Stimulated activated CD4-positive, alpha-beta T cell treated with anti-CD3 and anti-CD28 coated beads, TNF-alpha, amount 100 ng/mL, for 24 hours (primary cell): ENCODE measurements at places on chromosomes 11 and 22.

- no peak for DNase-seq
Measured at GRCh38 chr11:325796-326591, 5.3 kb upstream of the IFITM3 start.

- no peak for DNase-seq
Measured at GRCh38 chr22:17958166-17958565, 66.2 kb downstream of the MICAL3 start.

DNA sequence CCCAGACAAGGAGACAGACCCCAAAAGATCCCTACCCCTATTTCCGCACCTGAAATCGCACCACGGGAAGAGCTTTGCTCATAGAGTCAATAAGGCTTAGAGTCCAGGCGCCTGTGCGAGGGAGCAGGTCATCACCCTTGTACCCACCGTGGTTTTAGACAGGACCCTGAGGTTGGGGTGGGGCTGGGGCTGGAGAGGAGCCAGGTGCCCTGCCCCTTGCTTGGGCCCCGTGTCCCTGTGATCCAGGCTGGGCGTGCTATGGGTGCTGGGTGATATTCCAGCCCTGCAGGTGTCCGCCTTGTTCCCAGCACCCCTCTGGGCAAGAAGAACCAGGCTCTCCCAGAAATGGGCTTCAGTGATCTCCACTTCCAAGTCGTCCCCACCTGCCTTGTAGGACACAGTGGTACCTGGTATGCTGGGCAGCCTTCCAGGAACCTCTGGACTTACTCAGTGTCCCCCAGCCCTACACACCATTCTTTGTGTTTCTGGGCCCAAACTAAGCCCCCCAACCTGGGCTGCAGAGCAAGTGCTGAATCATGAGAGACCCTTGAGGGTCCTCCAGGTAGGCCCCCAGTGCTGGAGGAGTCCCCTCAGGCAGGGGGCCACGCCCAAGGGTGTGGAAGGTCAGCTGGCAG, 4.5 kb downstream of the CD81 start:
- no peak for DNase-seq

GRCh38 chr11:6251990-6252473, 7.6 kb upstream of the CCKBR start:
- DNase-seq = no peak

DNA sequence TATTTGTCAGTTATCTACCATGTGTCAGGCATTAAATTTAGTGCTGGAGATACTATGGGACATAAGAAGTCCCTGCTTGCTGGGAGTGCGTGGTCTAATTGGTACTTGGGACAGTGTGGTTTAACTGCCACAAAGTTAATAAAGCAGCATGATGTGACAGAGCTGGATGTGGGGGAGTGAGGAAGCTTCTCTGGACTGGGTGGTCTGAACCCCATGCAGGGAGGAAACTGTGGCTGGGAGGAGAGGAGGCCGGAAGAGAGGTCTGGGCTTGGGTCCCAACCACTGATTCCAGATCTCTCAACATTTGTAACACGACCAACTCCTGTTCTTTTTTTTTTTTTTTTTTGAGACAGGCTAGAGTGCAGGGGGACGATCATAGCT, 37.1 kb downstream of the ST3GAL4 start:
- no peak for DNase-seq
